ENCODE measurements at places on chromosomes 4 and X. TPM values are rescaled to one million over a fixed set of nuclear protein-coding genes. Genes with fewer than 3 reads are reported as not detected.

The FGFBP2 gene
- total RNA-seq: 0.81 TPM

The NSD2 gene
- 115 TPM for total RNA-seq

The XK gene
- total RNA-seq: 11.0 TPM

The ABLIM2 gene
- total RNA-seq: 133 TPM

The ATOH1 gene
- total RNA-seq: not detected

The SYN1 gene
- total RNA-seq: 344 TPM

GRCh38 chrX:118495061-118495921 lies at the start of gene DOCK11:
Gene DOCK11, plus strand, starts transcription at chrX:118495815. Its CDS starts 157 bp downstream, at chrX:118495972.
- peak; percentile 66 for DNase-seq

GRCh38 chrX:85828771-85829170 lies 218.6 kb downstream of the CHM start:
- DNase-seq: no peak

GRCh38 chr4:85399270-85399669 lies 75.7 kb upstream of the ARHGAP24 start:
- no peak for DNase-seq

DNA sequence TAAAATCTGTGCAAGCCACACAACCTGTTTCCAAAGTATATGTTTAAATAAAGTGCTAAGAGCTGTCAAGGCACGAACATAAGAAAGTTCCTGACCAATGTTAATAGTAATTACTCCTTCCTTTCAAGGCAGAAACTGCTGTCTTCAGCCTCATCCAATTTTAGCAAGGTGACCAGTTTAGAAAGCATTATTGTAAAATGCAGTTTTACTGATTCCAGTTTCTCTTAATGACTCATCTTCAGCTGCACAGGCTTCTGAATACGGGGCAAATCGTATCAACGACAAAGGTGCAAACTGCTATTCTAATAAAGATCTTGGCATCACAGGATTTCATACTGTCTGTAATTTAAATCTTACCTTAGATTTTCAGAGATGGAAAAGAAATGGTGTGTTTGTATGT lies 87.5 kb downstream of the PPP3CA start:
- no peak for DNase-seq

- no peak for DNase-seq
These were observed 2440.0 kb downstream of the PCDH7 start for GRCh38 chr4:33160126-33160525.

DNA sequence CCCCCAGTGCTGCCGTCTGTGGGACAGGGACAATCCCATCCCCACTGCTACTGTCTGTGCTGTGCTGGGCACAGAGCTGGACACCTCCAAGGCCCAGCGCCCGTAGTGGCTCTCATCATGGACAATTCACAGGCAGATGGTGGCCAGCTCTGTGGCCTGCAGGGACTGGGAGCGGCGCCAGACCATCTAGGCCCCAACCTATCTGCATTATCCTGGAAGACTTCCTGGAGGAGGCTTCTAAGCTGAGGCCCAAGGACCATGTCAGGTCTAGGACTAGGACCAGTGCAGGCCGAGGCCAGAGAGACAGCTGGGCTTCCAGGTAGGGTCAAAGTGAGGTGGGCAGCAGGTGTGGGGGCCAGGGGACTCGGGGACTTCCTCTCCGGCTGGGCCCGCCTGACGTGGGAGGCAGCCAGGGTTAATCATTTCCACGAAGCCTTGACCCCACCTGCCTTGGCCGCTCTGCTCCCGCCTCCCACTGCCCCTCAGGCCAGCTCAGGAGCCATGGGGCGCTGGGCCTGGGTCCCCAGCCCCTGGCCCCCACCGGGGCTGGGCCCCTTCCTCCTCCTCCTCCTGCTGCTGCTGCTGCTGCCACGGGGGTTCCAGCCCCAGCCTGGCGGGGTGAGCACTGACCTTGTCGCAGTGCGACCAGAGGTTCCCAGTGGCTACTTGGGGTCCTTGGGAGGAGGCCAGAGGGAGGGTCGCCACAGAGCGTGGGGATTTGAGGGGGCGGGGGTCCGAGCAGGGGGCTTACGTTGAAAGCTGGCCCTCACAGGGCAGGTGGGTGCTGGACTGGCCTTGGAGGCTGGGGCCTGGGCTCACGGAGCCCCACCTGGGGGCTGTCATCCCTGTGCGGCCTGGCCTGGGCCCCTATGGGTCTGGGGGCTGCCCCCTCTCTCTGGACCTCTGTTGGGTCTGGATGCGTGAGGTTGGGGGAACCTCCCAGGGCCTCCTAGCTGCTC lies at the start of gene HGFAC:
Gene HGFAC (plus strand): TSS at position 468 of the 959 bp plus-strand sequence. CDS start 34 bp downstream, at position 502.
- no peak for DNase-seq

DNA sequence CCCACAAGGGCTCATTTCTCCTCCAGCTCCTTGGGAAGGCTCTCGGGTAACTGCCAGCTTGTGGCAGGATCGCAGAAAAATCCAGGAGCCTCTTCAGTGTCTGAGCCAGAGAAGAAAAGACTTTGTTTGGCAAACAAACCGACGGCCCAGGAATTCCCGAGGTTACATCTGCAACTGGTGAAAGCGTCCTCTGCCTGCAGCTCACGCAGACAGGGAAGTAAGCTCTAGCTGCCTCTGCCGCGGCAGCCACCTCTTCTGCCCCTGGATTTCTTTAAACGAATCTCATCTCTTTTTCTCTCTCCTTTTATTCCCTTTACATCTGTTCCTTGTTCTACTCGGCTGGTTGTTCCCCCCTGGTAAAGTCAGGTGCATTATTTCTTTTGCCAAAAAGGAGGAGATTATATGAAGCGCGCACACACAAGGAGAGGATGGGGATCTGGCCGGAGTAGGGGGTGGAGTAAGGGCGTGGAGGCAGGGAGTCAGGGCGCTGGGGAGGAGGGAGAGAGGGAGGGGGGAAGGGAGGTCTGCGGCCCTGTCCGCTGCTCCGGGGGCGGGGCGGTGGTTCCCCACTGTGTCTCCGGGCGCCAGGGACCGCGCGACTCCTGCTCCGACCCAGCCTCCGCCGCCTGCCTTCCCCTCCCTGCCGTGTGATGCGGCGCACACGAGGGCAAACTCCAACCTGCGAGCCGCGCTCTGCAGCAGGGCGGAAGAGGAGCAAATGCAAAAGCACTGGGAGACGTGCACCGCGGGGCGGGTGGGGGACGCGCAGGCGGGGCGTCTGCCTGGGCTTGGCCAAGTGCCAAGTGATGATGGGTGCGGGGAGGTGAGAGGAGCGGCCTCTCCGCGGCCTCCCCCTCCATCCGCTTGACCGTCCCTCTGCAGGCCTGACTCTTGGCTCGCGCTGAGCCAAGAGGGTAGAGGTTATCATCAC lies at the start of gene DCHS2:
Gene DCHS2 (minus strand): TSS at position 459 of the 931 bp plus-strand sequence. CDS start 444 bp downstream, at position 15.
- no peak for DNase-seq

DNA sequence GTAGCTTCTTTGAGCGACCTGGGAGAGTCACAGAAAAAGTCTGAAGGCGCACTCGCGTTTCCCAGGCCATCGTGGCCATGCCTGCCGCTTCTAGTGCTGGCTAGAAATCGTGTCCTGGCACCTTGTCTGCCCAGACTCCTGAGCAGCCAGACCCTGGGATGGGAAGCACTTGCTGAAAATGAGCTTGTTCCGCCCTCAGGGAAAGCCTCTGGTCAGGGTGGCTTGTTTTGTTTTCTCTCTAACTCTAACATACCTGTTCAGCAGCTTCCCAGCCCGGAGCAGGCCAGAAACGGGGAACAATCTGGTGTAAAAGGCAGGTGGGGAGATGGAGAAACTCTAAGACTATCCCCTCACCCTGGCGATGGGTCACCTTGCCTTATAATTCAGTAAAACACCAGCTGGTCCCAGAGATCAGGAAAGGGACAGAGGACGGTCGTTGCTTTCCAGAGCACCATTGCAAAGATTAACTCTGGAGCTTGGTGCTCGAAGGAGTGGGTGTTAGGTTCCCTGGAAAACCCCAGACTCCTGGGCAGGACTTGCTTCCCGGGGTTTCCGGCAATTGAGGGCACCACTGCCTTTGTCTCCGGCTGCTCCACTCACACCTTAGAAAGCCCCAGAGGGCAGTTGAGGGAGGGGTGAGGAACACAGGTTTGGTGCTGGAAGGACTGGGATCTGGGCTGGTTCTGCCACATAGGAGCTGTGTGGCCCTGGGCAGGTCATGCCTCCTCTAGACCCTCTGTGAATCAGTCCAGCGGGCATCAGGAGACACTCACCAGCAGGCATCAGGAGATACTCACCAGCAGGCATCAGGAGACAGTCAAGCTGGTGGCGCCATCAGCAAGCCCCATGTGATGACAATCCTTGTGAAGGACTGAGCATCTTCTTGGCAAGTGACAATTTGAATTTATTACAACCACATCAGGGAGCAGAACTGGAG lies 4.5 kb upstream of the SH3TC1 start:
- no peak for DNase-seq

- DNase-seq: no peak
These were observed 24.2 kb downstream of the SUV39H1 start for GRCh38 chrX:48720577-48721250.

DNA sequence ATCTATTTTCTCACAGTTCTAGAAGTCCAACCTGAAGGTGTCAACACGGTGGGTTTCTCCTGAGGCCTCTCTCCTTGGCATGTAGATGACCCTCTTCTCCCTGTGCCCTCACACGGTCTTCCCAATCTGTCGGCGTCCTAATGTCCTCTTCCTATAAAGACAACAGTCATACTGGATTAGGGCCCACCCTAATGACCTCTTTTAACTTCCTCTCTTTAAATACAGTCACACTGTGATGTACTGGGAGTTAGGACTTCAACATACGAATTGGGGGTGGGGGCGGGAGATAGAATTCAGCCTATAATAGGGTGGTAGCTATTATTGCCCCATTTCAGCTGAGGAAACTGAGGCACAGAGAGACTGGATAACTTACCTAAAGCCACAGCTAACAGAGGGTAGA lies 70.2 kb downstream of the SMIM20 start:
- no peak for DNase-seq

GRCh38 chr4:174255786-174256185 lies 27.7 kb downstream of the FBXO8 start:
- no peak for DNase-seq

GRCh38 chrX:148517176-148517575 lies 16.8 kb downstream of the AFF2 start:
- DNase-seq: no peak

GRCh38 chr4:10041036-10041435 lies 19.7 kb upstream of the SLC2A9 start:
- DNase-seq: no peak

DNA sequence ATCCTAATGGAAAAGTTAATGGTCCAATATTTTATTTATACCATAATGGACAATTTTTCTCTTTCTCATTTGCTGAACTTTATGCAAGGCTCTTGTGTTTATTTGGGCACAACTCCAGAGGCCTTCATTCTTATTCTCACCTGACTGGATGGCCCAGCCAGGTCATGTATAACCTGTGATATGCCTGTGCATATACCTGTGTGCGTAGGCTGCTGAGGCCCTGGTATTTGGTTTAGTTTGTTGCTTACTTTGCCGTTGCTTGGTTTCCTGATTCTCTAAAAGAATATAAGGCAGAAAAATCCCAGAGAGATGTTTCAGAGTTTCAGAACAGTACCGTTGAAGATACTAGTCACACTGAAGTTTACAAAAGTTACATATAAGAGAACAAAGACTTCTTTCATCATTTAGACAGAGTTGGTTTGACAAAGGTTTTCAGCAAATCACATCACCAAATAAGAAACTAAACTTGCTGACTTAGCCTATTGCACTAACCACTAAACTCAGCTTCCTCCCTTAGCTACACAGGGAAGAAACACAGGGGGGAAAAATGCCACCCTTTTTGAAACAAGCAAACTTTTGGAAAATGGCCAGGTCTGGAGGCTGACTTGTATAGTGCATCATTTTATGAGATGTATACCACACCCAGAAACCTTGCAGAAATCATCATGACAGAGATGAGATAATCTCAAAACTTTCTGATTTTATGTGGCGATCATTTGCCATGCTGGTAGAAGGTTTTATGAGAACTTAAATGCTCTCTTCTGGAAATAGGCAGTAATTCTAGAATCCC lies 248.5 kb downstream of the GRIA3 start:
- DNase-seq: no peak

DNA sequence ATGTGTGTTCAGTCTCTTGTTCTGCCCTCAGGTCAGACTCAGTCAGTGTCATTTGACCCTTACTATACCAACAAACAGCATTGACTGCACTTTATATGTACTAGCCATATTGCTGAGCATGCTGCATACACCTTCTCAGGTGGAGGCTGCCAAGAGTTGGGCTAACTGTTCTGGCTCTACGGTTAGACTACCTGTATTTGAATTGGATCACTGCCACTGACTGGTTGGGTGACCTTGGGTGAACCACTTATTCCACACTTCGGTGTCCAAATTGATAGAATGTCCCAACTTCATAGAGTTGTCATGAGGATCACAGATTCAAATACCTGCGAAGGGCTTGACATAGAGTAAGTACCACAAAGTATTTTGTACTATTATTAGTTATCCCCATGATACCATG lies 91.2 kb upstream of the GPR50 start:
- DNase-seq: no peak

- DNase-seq: no peak
These were observed 48.8 kb upstream of the FAM9A start for GRCh38 chrX:8849945-8850344.

DNA sequence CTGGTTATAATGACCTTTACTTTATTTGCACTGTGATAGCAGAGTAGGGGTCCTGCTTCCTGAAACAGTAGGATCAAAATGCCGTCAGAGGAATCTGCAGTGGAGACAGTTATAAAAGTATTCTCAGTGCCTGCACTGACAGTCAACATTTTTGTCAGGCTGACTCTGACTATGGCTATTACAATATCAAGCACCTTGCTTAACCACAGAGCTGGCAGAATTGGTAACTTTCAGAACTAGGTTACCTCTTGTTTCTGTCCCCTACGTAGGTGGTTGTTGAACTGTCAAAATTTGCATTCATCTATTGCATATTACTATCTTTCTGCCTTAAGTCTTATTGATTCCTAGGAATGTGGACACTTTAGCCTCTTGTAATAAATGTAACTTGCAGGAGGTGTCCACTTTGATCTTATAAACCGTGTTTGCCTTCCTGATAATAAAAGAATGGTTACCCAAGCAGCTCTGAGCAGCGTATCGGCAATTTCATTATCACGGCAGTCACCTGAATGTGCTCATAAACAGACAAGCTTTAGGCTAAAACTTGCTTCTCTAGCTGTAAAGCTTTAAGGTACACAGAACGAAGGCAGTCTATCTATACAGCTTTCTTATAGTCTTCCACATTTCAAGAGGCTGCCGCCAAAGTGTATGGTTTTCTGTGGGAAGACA lies 353.0 kb upstream of the GALNT7 start:
- no peak for DNase-seq

DNA sequence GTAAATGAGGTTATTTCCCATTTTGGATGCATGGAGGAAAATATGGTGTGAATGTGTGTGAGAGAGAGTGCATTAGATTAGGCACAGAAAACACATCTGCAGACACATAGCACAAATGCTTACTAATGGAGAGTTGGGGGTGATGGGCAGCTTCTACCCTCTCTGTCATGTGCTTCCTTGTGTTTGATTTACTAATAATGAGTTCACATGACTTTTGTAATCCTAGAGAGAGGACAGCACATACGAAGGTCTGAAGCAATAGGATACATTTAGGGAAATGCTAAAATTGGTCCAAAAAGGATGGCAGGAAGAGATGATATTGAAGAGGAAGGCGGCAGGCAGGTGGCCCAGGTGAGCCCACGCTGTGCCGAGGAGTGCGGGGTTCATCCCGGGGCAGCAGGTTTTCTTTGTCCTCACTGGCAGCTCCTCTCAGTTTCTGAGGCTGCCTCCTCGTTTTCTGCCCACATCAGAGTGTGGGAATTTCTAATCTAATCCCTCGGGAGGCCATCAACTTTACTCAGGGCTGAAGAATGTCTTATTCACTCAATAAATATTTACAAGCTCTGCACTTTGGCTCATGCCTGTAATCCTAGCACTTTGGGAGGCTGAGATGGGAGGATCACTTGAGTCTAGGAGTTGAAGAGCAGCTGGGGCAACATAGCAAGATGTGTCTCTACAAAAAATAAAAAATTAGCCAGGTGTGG lies 15.9 kb upstream of the MAP9 start:
- no peak for DNase-seq

Measured in dorsolateral prefrontal cortex (tissue), 122 donors.